Stimulated activated CD8-positive, alpha-beta memory T cell treated with anti-CD3 and anti-CD28 coated beads, Interleukin-15, amount 100 ng/mL, for 48 hours (primary cell): ENCODE measurements at places on chromosomes 16 and 17.

DNA sequence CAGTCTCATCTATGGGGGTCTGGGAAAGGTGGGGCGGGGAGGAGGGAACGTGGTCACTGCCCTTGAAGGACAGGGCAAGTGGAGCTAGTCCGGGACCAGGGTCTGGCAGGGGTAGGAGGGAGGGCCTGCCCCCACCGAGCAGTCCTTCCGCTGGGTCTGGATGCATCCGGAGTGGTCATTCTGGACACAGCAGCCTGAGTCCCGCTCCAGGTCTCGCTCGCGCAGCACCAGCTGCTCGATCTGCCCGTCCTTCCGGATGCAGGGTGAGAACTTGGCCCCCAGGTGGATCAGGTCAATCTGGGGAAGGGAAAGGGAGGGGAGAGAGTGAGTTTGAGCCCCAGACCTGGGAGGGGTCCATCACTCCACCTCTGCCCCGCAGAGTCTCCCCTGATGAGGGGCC is 6.8 kb downstream of the AANAT start:
- no peak for DNase-seq

DNA sequence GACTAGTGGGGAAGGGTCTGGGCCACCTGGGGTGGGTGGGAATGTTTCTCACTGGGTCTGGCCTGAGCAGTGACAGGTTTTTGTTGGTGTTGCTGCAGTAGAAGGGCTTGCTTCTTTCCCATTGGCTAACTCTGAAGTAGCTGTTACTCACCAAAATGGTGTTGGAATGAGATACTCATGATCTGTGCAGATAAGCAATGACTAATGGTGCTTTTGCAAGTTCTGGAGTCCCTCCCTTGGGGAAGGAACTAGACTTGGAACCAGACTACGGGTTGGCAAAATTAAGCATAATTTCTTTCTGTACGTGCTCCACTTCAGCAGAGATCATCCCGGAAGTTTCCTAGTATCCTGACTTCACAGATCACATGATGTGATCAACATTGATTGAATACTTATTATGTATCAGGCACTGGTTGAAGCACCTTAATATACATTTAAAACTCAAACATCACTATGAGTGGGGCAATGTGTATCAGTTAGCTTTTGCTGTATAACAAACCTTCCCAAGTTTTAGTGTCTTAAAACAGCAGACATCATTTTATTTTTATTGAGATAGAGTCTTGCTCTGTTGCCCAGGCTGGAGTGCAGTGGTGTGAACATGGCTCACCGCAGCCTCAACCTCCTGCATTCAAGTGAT is 30.1 kb downstream of the CHP2 start:
- no peak for DNase-seq

GRCh38 chr17:43820759-43821158 is 12.2 kb downstream of the MPP3 start:
- no peak for DNase-seq

- no peak for DNase-seq
Measured at GRCh38 chr16:89197633-89198416, 2.5 kb downstream of the SLC22A31 start.

DNA sequence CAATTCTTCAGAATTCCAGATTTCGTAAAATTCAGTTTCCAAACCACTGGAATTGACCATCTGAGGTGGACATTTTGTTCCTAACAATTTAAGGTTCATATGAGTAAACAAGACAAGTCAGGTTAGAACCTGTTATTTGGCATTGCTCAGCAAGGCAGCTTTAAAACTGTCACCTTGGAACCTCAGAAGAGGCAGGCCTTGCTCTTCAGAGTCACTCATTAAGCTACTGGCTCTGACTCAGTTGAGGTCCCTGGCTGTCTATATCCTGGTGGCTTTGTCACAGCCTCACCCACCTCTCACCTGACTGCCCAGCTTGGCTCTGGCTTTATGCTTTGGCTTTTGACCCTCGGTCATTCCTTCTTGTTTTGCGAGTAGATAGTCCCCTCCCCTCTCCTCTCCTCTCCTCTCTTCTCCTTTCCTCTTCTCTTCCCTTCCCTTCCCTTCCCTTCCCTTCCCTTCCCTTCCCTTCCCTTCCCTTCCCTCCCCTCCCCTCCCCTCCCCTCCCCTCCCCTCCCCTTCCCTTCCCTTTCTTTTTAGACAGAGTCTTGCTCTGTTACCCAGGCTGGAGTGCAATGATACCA is 238.4 kb downstream of the SHISA9 start:
- DNase-seq = no peak

DNA sequence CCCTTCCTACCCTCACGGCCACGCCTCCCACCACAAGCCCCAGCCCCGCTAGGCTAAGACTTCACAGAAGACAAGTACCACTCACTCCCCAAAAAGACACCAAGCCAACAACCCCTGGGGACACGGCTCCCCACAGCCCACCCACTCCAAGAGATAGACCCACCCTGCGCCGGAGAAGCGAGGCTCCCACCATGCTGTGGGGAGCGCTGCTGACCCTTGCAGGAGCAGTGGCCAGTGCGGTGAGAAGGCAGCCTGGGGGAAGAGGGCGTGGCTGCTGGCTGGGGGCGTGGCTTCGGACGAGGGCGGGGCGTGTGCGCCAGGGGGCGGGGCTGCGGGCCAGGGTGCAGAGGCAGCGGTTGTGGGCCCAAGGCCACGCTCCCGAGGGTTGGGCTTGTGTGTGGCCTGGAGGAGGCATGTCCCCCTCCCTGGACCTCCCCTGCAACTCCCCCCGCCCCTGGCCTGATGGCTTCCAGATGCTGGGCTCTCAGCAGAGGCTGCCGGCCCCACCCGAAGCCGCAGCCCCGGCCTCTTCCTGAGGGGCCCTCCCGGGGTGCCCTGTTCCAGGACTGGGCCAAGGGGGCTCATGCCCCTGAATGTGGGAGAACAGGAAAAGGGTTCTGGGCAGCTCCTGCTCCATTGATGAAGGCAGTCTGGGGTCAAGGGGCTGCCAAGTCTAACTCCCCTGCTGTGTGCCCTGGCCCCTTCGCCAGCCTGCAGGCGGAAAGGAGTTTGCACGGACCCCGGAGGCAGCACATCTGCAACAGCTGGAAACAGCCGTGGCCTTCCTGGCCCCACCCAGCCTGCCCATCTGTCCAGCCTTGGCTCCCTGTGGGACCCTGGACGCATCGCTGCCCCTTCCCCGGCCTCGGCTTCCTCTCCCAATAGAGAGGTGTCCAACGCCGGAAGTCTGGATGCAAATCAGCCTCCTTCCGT is 9.1 kb downstream of the TFAP4 start:
- no peak for DNase-seq

- no peak for DNase-seq
Measured at GRCh38 chr17:39926135-39926587, 1.2 kb downstream of the ORMDL3 start.

- no peak for DNase-seq
Measured at GRCh38 chr17:28940142-28940541, 11.2 kb downstream of the PHF12 start.

GRCh38 chr17:61668486-61668885 is 77.5 kb upstream of the NACA2 start:
- DNase-seq = no peak

DNA sequence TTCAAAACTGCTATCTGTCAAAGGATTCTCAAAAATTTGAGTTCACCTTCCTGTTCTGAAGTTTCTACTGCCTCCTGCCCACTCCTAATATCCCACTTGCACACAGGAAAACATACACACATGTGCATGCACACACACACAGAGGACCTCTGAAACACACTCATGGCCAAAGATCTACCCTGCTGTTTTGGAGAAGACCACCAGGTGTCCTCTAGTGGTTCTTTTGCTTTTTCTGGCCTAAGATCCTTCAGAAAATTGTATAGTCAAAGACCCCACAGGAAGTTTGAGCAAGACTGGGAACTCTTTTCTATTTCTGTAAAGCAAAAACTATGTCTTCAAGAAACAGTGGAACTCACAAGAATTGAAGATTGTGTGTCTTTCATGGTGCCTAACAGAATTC is 90.2 kb downstream of the CDH8 start:
- no peak for DNase-seq

GRCh38 chr17:36611345-36612072 is 10.1 kb downstream of the MRM1 start:
- no peak for DNase-seq

DNA sequence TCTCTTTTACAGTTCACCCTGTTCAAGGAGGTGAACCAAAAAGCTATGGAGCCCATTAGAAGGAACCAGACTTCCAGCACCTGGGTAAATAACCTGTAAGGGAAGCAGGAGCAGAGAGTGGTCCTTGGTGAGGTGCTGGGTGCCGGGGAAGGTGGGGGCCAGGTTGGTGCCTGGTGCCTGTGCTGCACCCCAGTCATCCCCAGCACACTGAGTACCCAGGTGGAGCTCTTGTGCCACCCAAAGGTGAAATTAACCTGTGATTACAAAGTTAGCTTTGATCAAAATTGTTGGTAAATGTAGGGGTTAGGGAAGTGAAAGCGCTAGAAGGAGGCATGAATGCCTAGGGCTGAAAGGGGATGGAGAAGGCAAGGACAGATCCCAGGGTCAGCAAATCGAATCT is 58.6 kb downstream of the CDRT4 start:
- no peak for DNase-seq

DNA sequence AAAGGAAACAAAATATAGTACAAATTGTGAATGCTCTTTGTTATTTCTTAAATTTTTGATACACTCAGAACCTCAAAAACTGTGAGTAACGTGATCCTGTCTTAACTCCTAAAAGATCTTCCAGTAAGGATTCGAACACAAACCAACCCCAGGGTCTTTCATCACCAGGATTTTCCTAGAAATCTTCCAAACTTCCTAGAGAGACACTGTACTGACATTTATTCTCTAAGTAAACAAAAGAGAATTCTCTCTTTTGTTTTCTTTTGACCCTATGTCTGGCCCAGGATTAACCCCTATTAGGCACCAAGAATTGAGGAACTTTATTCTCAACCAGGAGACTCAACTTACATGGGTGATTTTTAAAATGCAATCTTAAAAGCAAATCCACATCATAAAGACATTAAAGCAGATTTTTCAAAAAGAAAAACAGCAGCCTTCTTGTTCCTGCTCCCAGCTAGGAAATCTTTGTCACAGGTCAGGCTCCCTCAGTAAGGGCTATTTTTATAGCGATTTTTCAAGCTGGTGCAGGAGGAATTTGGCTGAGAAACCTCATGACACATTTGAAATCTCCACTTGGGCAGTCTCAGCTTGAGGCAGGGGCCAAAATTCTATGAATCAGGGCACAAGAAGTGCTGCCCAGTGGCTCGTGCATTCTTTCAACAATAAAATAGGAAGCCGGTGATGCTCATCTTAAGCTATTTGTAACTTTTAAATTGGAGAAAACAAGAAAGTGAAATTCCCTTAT is 6.2 kb upstream of the SMG1 start:
- DNase-seq = no peak

DNA sequence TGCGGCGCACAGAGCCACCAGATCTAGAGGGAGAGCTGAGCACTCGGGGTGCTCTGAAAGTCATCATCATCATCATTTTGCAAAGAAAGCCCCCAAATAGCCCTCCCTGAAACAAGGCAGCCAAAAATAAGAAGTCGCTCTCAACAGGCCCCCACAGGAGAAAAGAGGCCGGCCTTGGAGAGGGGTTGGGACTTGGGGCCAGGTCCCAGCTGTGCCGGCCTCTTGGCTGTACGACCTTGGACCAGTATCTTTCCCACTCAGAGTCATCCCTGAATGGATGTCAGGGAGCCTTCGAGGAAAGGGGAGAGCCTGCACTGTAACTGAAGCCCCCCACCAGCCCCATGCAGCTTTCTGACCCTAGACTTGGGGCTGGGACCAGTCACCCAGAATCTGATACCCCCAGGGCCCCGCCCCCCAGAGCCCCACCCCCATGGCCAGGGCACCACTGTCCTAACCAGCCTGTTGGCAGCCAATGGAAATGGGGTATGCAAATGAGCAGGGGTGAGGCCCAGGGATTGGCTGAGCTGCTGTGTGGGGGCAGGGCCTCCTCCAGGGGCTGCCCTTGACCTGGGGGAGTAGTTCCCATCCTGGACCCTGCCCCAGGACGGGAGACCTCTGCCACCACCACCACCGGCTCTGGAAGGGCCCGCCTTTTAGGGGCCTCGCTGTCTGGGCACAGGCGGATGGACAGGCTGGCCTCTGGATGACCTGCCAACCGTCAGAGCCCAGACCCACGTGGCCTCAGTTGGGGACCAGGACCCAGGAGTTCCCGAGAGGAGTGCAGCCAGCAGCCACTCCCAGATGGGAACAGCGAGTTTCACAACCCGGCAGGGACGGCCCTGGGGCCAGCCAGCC is 15.4 kb downstream of the ZFPM1 start:
- DNase-seq = no peak

GRCh38 chr17:47717261-47717697 is 15.8 kb upstream of the TBX21 start:
- no peak for DNase-seq

DNA sequence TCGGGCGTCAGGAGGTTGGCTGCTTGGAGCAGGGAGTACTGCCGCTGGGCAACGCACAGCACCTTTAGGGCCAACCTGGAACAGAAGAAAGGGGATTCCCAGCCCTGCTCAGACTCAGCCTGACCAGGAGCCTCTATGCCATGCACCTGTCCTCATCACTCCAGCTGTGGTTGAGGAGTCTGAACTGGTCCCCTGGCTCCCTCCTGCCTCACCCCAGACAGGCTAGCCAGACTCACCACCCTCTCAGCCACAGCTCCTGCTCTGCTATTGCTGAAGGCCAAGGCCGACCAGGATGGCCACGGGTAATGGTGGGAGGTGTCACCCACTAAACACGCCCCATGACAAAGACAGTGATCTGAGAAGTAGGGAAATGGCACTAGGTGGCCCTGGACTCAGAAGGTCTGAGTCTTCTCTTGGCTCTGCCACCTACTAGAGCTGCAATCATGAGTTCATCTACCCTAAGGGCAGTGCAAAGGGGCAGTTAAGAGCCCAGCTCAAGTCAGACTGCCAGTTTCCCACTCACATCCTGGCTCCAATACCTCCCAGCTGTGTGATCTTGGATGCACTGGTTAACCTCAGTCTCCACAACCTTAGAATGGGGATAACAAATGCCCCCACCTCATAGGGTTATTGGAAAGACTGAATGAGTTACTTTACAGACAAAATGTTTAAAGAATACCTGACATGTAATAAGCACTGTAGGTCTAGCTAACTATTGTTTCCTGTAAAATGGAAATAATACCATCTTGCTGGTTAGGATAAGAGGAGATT is 13.8 kb upstream of the GFAP start:
- no peak for DNase-seq

- DNase-seq = no peak
Measured at GRCh38 chr17:50270435-50271362, 3.6 kb upstream of the TMEM92 start.

- no peak for DNase-seq
Measured at GRCh38 chr16:87626905-87627304, 24.6 kb downstream of the JPH3 start.

- DNase-seq = no peak
Measured at GRCh38 chr17:5003214-5003867, 5.6 kb downstream of the KIF1C start.

- DNase-seq = peak; percentile 56
Measured at GRCh38 chr17:78421534-78422266, 43.3 kb downstream of the PGS1 start.
